ENCODE measurements at places on chromosomes 12 and 14. TPM values are rescaled to one million over a fixed set of nuclear protein-coding genes. Genes with fewer than 3 reads are reported as not detected.

The KIF5A gene
- total RNA-seq = 2.8 TPM

The PLEKHG7 gene
- total RNA-seq = 0.65 TPM

DNA sequence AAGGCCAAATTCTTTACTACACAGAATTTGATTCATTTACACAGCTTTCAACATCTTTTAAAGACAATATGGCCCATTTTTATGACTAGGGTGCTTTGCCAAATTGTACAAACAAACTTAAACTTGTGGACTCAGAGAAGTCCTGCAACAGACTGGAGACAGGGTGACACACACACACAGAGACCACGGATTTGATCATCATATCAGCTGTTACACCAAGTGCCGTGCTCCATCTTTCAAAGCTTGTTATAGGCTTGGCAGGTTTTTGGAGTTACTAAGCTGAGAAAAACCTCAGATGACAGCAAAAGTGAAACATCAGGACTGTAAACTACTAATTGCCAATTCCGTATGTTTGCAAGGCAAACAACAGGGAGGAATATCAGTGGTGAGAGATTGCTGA lies 811.7 kb downstream of the GALC start:
- no peak for DNase-seq

The TGFB3 gene
- total RNA-seq = 11.7 TPM

The AQP2 gene
- 0.29 TPM for total RNA-seq

The LRP1 gene
- 95.7 TPM for total RNA-seq

DNA sequence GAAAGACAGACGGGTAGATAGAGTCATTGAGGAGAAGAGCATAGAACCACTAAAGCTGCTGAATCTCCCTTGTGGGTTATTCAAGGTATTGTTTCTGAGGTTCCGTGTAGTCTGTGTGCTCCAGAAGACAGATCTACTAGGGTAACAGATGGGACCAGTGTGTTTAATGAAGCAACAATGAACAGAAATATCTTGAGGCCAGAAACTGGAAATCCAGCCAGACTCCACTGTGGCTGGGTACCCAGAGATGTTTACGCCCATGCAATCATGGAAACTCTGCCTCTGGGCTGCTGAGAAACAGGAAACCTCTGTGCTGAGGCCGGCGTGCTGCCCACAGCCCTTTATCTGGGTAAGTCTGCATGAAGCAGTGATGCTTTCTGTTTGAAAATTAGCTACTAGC lies 8.3 kb downstream of the PROX2 start:
- DNase-seq = no peak
